Stimulated activated CD4-positive, alpha-beta T cell treated with anti-CD3 and anti-CD28 coated beads, Interleukin-2, amount 100 ng/mL, for 24 hours (primary cell): ENCODE measurements at places on chromosomes 6 and 20.
A peak's percentile ranks its signal among the peaks of the same experiment; 100 is the strongest.

DNA sequence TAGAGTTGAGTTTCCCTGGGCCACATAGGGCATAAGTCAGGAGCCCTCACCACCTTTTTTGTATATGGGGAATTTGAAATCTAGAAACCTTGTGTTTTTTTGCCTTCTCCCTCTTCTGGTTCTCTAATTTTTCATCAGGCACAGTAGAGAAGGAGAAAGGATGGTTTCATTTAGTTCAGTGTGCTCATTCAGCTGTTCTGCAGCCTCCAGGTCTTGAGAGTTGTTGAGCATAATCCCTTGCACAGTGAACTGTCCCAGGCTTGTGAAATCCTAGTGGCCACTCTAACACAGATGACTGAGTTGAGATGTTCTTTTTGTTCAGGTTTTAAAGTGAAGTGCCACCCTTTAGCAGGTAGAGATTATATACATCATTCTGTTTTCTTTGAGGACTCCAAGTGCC, 183.5 kb downstream of the CDKAL1 start:
- DNase-seq, result no peak

DNA sequence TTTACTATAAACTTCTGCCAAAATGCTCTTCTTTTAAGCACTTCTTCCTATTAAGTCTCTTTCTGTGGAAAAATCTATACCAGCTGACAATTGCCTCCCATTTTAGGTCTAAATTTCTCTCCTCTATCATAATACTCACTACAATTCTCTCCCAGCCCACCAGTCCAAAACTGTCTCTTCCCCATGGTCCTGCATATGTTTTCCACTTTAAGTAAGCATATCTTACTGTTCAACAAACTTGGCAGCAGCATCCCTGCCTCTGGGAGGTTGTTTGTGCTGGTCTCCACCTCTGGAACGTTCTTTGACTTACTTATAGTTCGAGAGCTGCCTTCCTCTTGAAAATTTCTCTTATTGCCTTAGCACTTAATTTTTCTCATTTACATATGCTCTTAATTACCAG, 180.5 kb downstream of the COL12A1 start:
- no peak for DNase-seq

- peak; percentile 70 for DNase-seq
Observed at GRCh38 chr6:40308533-40309306, 278.4 kb downstream of the LRFN2 start.

DNA sequence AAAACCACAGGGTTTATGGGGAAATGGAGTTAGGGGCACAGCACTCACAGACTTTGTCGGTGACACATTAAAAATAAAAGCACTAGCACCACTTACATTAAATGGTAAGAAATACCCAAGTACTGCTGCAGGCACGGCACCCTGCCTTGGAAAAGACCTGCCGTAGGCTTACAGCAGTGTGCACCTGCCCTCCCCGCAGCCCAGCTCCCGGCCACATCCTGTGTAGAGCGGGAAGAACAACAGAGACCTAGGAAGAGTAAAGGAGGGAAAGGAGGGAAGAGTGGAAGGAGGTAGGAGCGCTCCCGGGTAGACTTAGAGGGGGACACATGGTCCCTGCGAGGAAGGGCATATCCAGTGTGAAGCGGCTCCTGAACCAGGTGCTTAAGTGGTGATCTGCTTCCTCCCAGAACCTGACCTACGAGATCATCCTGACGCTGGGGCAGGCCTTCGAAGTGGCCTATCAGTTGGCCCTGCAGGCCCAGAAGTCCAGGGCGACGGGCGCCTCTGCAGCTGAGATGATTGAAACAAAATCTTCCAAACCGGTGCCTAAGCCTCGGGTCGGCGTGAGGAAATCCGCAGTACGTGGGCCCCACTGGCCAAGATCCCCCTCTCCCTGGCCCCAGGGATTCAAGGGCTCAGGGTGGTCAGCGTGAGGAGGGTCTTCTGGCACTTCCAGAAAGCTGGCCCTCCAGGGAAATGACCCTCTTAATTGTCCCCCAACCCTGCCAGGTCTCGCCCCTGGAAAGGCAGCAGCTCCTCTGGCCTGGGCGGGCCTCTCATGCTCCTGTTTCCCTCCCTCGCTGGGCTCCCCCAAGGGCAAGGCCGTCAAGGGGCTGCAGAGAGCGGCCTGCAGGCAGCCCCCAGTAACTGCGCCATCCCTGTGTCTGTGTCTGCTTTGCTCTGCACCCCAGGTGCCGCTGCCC, 55.5 kb downstream of the TCP11 start:
- no peak for DNase-seq

DNA sequence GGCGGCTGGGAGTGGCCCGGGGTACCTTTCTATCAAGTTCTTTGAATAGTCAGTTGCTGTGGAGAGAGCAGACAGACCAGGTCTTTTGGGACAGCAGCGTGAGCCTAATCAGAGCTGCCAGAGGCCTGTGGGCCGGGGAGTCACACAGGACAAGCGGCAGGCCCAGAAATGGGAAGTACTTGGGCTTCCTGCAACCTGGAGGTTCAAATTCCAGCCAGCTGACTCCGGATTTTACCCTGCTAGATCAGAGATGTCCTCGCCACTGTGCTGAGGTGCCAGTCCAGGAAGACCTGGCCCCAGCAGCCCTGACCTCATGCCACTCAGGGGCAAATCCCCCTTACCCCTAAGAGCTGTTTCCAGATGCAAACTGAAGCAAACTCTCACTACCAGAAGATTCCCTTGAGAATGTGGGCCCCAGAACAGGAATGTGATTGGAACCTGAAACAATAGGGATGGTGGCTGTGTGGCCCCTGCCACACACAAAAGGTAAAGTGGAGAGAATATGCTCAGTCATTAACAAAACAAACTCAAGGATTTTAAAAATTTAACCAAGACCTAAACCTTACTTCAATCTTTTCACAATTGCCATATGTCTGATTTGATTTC, 9.7 kb downstream of the BEND3 start:
- no peak for DNase-seq
